ENCODE measurements at places on chromosomes 1 and 21.

GRCh38 chr1:206962272-206962671, 8.0 kb downstream of the FCAMR start:
- DNase-seq = no peak

- DNase-seq = no peak
Measured at GRCh38 chr1:240693036-240693435, 81.1 kb upstream of the GREM2 start.

DNA sequence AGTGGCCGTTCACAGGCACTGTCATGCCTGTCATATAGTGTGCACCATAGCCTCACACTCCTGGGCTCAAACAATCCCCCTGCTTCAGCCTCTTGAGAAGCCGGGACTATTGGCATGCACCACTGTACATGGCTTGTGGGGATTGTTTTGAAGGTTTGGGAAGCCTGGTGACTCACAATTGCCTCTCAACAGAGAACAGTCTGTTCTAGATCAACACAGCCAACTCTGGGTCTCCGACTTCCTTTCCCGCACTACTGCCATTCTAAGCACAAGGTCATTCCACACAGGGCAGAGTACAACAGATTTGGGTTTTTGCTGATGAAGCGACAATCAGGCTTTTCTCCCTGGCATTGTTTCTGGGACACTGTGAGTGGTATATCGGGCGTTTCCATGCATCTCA, 15.5 kb upstream of the AHCTF1 start:
- no peak for DNase-seq

DNA sequence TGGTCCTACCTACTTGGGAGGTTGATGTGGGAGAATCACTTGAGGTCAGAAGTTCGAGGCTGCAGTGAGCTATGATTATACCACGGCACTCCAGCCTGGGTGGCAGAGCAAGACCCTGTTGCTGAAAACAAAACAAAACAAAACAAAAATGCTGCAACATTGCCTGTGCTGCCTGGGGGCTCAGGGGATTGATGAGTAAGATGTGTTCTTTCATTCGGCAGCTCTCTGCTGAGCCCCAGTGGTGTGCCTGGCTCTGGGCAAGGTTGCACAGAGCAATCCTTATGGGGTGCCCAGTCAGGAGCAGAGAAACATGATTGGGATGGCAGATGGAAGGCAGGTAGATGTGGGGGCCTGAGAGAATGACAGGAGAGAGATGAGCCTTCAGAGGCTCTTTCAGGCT, 28.6 kb upstream of the KDM4A start:
- DNase-seq = no peak

DNA sequence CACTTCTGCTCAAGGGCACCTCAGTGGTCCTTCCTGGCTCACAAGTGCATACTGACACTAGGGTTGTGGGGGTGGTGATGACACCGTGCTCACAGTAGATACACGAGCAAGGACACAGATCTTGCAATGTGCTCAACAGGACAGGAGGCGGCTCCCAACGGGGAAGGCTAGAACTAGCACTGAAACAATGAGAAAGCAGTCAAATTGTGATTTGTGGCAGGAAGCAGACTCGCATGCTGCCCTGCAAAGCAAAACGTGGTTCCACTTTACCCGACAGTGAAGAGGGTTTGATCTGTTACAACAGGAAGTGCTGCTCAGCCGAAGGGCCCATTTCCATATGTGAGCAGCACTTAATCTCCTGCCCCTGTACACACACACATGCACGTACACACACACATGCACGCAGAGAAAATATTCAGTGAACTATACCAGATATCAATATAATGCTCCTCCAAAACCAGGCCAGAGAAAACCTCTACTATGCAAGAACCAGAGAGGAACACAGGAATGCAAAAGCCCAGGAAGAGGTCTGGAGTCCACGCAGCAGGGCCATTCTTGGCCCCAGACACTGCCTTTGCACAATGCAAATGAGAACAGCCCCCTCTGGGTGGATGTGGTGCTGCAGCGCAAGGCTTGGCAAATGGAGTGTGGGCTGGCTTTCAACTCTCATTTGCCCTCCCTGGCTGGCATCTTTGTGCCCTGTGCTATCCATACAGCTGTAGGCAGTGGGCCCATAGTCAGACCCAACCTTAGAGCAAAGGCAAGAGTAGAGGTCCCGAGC, 47.1 kb downstream of the KANK4 start:
- no peak for DNase-seq

DNA sequence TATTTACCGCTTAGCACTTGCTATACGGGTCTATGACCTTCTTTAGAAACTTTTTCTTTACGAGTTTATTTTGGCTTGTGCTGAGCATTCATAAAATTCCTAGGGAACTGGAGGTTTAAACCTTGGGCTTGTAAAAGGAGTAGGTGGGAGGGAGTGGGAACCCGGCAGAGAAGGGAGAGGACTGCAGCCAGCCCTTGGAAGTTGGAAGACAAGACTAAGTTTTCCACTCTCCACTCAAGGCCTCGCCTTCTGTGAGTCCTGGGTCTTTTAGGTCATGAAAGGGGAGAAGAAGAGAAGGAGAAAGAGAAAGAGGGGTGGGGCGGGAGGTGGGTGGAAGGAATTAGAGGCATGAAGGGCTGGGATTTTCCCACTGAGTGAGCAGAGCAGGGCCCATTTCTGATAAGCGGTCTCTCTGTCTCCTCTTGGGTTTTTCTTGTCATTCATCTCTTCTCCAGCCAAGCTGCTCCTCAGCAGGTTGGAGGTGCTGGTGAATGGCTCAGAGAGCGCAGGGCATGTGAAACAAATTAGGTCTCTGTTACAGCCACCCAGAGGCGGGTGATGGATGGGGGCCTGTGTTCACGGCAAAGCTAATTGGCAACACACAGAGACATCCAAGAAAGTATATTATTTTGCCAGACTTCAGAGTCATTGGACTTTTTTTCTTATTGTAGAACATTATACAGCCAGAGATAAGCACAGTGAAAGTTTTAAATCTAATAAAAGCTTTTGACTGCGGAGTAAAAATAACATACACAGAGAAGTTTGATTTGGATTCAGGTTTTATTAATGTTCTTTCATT, 247.3 kb downstream of the FOXD2 start:
- peak; percentile 50 for DNase-seq

- no peak for DNase-seq
Measured at GRCh38 chr21:16291296-16291695, 561.5 kb downstream of the USP25 start.

DNA sequence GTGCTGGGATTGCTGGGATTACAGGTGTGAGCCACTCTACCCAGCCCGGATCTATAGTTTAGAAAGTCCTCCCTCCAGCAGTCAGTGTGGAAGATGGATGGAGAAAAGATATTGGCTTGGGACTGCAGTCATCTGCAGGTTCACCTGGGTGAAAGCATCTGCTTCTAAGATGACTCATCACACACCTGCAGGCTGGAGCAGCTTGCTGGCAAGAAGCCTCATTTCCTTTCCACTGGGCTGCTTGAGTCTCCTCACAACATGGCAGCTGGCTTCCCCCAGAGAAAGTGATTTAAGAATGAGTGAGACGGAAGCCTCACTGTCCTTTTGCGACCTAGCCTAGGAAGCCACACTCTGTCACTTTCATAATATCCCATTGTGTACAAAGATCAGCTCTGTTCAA, 50.0 kb downstream of the FOXO6 start:
- no peak for DNase-seq

DNA sequence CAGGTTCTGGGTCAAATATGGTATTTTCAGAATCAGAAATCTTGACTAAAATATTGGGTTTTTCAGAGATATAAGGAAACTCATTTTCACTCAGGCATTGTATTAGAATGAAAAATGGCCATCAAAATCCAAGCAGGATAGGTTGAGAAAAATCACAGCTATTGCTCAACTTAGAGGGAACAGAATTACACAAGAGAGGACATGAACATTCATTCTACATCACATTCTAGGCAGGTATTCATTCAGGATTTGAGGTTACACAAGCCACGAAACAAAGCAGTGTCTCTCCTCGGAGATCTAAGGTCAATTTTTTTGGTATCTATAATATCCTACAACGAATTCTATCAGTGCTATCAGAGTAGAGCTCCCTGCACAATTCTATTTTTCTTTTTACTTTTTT, 163.6 kb upstream of the HP1BP3 start:
- DNase-seq = no peak

All from ecto neural progenitor cell (in vitro differentiated cells).